Activated CD4-positive, alpha-beta T cell treated with anti-CD3 and anti-CD28 coated beads for 36 hours (primary cell): ENCODE measurements at places on chromosomes 4 and X. TPM values are rescaled to one million over a fixed set of nuclear protein-coding genes. Genes with fewer than 3 reads are reported as not detected.

GRCh38 chr4:185700630-185701029, 111.4 kb downstream of the SORBS2 start:
- peaks cover 16% of the 10 kb centered on the region for H3K27me3 ChIP-seq
- H3K36me3 ChIP-seq: no peaks in the 10 kb centered on the region
- no peak for DNase-seq
- no peaks in the 10 kb centered on the region for H3K4me1 ChIP-seq
- H3K4me3 ChIP-seq: no peak overlapping the region

DNA sequence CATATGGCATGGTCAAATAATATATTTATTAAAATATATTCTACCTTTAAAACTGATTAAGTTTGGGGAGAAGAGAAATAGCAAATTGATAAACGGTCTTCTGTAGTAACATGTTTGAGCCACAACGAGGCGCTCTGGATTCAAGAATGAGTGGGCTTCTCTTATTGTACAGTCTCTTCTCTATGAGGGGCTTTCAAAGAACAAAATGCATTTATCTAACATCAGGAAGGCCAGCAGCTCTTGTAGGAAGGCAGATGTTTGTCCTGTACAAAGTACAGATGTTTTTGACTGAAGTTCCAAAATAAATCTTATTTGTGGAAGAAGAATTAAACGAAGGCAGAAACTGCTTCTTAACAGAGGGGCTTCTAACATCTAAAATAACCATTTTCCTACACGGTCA, 153.6 kb downstream of the RASL11B start:
- H3K36me3 ChIP-seq: peaks cover 4% of the 10 kb centered on the region
- no peaks in the 10 kb centered on the region for H3K27me3 ChIP-seq
- peaks cover 38% of the 10 kb centered on the region for H3K4me1 ChIP-seq
- no peak overlapping the region for H3K27ac ChIP-seq
- peak; percentile 49 for DNase-seq
- no peak overlapping the region for H3K4me3 ChIP-seq

DNA sequence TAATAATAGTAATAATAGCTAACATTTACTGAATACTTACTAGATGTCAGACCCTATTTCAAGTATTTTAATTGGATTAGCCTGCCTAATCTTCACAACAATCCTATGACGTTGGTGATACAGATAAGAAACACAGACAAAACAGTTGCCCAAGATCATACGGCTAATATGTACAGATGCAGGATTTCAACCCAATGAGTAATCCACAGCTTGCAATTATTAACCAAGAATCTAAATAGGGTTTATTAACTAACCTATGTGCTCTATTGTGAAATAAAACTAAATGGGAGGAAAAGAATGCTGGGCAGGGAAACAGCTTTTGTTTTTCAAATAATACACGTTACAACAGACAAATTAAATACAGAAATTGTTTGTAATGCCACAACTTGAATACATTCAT, 23.4 kb downstream of the FBXO8 start:
- H3K4me1 ChIP-seq: peaks cover 8% of the 10 kb centered on the region
- H3K36me3 ChIP-seq: peaks cover 4% of the 10 kb centered on the region
- no peak overlapping the region for H3K4me3 ChIP-seq

DNA sequence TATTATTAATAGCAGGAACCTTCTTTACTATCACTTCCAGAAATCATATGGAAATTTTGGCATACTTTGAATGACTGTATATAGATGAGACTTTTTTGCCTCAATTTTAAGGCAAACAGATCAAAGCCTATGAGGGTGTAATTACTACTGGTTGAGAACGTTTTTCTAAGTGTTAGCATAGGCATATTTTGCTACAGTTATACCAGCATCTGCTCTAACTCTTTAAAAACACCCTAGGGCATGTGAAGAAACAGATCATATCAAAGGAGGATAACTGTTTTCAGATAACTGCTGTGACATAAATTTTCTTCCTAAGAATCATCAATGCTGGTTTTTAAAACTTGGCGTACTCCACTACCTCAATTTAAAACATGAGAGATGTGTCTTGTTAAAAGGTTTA, 1155.3 kb downstream of the FSTL5 start:
- no peak overlapping the region for H3K27ac ChIP-seq
- no peaks in the 10 kb centered on the region for H3K4me1 ChIP-seq
- H3K36me3 ChIP-seq: no peaks in the 10 kb centered on the region
- no peaks in the 10 kb centered on the region for H3K27me3 ChIP-seq
- DNase-seq: no peak
- no peak overlapping the region for H3K4me3 ChIP-seq

- no peaks in the 10 kb centered on the region for H3K36me3 ChIP-seq
- peaks cover 39% of the 10 kb centered on the region for H3K27me3 ChIP-seq
- peaks cover 2% of the 10 kb centered on the region for H3K4me1 ChIP-seq
- no peak overlapping the region for H3K4me3 ChIP-seq
Measured at GRCh38 chr4:122819708-122820449, 6.8 kb upstream of the FGF2 start.

- no peak overlapping the region for H3K4me3 ChIP-seq
- H3K4me1 ChIP-seq: peaks cover under 1% of the 10 kb centered on the region
- peaks cover 53% of the 10 kb centered on the region for H3K27me3 ChIP-seq
- no peak overlapping the region for H3K27ac ChIP-seq
- DNase-seq: peak; percentile 59
Measured at GRCh38 chr4:184163813-184164212, 53.9 kb downstream of the ENPP6 start.

DNA sequence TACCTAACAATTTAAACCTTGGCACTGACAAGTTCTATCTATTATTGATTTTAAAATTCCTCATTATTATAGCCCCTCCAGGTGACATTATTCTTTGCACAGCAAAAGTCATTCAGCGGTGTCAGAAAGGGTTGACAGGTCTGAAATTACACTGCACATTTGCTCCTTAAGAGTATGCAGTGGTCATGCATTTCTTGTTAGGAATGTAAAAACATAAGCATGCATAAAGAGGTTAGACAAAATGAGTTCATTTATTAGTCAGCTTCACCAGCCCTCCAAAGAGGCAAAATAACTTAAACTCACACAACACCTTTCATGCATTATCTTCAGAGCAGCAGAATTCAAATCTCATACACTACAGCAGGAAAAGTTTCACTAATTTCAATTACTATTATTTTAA, 158.8 kb downstream of the HNRNPD start:
- H3K27ac ChIP-seq: no peak overlapping the region
- no peaks in the 10 kb centered on the region for H3K36me3 ChIP-seq
- H3K4me3 ChIP-seq: no peak overlapping the region
- DNase-seq: no peak

- H3K4me1 ChIP-seq: peaks cover 2% of the 10 kb centered on the region
- H3K27ac ChIP-seq: no peak overlapping the region
- DNase-seq: no peak
- no peaks in the 10 kb centered on the region for H3K27me3 ChIP-seq
- no peaks in the 10 kb centered on the region for H3K36me3 ChIP-seq
Measured at GRCh38 chrX:150227321-150227860, 135.7 kb upstream of the MAMLD1 start.

- no peak overlapping the region for H3K4me3 ChIP-seq
- no peaks in the 10 kb centered on the region for H3K27me3 ChIP-seq
- H3K27ac ChIP-seq: no peak overlapping the region
- no peak for DNase-seq
- no peaks in the 10 kb centered on the region for H3K36me3 ChIP-seq
- H3K4me1 ChIP-seq: no peaks in the 10 kb centered on the region
Measured at GRCh38 chr4:127403471-127404084, 229.2 kb upstream of the INTU start.

Gene RIBC1
- total RNA-seq: 0.95 TPM

Gene LRCH2
- not detected for total RNA-seq
